GM04504 (cell line): ENCODE measurements at places on chromosomes 7 and 10.

DNA sequence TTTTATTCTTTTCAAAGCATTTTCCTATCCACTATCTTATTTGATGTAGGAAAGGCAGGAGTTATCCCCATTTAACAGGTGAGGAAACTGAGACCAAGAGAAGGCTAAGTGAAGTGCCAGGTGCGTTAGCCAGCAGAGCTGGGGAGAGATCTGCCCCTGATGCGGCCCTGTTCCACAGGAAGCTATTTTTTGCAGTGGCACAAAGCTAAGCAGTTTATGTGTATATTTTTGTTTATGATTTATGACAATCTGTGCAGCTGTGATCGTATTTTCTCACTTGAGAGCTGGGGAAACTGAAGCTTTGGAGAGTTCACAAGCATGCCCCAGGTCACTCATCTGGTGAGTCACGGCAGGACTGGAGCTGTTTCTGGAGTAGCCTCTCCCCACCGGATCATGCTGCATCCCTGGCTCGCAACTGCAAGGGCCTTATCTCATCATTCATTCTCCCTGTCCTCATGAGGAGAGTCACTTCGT is 38.8 kb downstream of the SLC29A3 start:
- no peak for DNase-seq

DNA sequence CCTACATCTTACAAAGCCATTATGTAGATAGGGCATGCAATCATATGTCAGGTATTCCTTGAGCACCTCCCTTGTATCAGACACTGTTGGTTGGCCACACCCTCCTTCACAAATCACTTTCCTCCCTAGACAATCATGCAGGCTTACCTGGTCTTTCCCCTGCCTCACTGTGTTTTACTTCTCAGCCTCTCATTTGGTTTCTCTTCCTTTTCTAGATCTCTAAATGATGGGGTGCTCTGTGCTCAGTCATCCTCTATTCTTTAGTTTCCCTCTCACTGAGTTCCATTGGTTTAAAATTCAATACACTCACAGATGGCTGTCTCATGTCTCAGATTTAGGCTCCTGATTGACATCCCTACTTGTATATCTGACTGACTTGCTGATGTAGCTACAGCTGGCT is 31.4 kb downstream of the ANK3 start:
- no peak for DNase-seq

DNA sequence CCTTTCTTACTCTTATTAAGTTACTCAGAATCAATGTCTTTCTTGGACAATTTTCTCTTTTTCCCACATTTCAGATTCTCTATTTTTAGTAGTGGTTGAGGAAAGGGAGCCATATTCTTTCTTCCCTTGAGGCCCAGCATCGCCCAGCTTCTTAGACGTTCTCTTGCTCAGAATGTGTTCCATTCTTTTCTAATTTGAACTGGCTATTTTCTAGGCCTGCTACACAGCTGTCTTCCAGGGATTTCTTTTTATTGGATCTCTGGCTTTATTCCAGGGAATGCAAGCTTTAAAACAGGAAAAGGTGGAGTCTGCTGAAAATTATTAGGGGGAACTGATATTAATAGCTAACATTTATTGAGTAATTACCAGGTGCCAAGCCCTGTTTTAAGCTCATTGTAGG is 58.3 kb downstream of the WIPF3 start:
- no peak for DNase-seq

DNA sequence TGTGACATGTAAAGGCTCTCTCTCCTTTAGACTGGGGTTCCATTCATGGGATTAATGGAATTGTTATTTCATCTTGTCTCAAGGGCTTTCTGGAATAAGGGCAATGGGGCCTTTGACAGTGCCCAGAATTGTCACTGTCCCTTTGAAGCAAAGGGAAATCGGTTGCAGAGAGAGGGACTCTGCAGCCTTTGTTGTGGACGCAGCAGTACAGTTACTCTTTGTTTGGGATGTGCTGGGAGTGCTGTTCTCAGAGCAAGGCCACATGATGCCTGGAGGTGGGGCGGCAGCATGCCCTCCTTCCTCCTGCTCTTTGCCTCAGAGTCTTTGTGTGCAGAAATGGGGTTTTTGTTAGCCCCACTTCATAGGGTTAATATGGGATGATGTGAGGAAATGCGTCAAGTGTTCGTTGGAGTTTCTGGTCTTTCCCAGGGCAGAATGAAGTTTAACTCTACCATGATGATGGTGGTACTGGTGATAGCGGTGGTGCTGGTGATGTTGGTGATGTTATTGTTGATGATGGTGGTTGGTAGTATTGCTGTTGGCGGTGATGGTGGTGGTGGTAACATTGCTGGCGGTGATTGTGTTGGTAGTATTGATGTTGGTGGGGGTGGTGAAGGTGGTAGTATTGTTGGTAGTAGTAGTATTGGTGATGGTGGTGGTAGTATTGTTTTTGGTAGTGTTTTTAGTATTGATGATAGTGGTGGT is 45.3 kb downstream of the DOCK1 start:
- no peak for DNase-seq

GRCh38 chr7:44307301-44307900 is 18.0 kb downstream of the CAMK2B start:
- peak; percentile 6 for DNase-seq

DNA sequence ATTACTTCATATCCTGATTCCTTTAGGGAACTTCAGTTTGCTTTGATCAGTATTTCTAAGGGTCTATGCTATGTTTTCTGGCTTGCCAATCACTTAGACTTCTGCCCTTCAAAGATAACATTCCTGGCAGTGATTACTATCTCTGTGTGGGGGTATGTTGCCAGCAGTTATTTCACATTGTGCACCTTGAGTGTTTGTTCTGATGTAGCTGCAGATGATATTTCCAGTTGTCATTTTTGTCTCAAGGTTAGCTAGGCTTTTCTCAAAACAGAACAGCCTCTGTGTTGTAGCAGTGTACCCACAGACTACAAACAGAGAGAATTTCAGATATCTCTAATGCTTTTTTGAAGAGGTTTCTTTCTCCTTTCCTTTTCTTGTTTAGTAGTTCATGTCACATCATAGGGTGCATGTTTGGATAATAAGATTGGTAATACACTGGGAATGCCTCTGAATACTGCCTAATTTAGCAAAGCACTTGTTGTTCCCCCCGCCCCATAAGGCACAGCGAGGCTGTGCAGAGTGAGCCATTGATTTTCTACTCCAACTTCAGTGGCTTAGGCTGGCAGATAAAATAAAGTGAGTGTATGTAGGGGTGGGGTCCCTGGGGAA is 134.7 kb upstream of the AGR3 start:
- DNase-seq: no peak

DNA sequence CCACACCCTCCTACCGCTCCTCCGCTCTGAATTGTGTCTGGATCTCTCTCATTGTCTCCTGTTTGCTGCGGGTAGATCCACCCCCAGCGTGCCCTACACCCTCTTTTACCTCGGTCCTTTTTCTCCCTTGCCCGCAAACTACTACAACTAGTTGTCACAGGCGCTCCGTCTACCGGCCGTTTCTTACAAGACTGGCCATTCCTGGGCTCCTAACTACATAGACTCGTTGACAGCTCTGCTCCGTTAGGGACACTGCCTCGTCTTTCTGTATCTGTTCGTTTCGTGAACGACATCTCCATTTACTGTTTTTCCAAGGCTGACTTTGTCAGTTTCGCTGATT is 786 bp downstream of the TAF3 start:
- no peak for DNase-seq

DNA sequence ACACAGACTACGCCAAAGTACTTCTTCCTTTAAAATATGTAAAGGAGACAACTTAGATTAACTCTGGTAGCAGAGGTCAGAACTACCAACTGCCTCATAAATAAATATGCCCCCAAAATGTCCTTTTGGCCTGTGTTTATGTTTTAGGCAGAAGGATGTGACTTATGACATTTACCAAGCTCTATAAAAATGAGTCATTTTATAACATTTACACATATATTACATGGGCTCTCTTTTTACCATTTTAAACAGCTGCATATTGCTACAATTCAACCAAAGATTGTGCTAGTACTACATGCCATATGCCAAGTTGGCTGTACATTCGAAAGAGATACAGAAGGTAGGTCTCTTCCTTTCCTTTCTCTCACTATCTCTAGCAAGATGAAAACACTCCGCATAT is 12.4 kb downstream of the ABLIM1 start:
- DNase-seq: no peak

GRCh38 chr7:149422914-149423301 is 38.0 kb downstream of the ZNF777 start:
- DNase-seq: no peak

GRCh38 chr7:137480824-137481365 is 137.4 kb upstream of the PTN start:
- DNase-seq: no peak

DNA sequence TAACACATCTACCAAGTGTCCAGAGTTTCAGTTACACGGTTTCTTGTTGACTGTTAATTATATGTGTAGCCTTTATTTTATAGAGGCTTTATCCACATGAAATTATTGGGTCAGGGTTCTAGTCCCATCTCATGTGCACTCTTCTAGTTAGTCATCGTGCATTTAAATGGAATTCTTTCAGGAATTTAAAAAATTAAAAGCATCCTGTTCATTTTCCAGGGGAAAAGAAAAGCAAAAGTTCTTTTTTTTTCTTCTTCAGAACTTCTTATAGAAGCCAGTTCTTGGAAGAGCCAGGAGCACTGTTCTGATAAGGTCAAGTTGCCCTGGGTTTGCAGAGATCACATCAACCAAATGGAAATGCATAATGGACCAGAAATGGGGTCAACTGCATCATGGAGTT is 324.7 kb downstream of the INHBA start:
- DNase-seq: no peak

GRCh38 chr10:100759331-100759730 is 13.9 kb downstream of the PAX2 start:
- DNase-seq: no peak

DNA sequence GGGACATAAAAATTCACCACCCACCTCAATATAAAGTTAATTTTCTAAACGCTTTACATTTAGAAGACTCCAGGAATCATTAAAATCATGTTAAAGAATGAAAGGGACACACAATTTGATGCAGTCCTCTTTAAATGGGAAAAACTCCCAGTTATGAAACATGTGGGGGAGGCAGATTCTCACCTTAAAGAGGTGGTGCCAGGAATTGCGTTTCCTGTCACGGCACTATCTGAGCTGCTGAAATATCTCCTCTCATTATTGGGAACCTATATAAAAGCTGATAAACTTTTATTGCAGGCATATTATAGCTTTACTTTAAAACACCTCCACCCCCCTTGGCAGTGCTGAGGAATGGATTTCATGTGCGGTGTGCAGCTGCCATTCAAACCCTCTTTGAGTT is 94.8 kb upstream of the SORCS3 start:
- DNase-seq: no peak

DNA sequence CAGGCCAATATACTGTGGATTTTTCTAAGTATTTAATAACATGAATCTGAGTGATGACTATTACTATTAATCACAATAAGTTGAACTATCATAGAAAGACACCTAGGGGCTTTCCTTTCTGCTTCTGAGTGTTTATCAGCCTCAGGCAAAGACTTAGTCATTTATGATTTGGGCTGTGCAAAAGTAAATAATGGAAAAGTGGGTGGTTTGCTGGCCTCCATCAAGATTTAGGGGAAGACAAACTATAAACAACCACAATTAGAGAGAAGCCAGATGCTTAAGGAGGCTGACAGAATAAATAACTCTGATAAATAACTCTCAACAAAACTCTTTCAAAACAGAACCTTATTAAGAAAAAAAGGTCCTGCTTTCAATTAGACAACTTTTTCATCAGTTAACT is 64.7 kb downstream of the MACC1 start:
- DNase-seq: peak; percentile 54
